NCI-H1092 (cell line): ENCODE measurements at places on chromosomes 2 and 18.

GRCh38 chr2:112836695-112837117 lies at the start of gene IL1B:
IL1B (minus strand) TSS chr2:112836779; CDS start chr2:112836229, 550 bp downstream.
- no peak for DNase-seq

GRCh38 chr2:172470958-172471922 lies 43.9 kb downstream of the ITGA6 start:
- no peak for DNase-seq

GRCh38 chr2:109164311-109164710 lies 35.3 kb downstream of the SH3RF3 start:
- DNase-seq, result no peak

DNA sequence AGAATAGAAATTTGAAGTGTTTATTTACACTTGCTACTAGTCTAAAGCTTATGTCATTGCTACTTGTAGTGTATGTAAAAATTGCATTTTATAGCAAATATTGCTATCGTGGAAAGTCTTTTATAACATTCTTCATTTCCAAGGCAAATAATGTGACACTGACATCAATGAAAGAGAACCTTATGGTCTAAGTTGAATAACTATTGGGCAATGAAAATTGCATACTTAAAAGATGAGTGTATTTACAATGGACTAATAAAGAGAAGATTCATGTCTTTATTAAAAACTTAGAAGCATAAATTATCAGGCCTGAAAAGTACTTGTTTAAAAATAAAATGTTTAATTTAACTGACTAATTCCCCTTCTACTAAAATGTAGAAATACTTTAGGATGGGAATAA lies 82.2 kb downstream of the LRP1B start:
- DNase-seq, result no peak

DNA sequence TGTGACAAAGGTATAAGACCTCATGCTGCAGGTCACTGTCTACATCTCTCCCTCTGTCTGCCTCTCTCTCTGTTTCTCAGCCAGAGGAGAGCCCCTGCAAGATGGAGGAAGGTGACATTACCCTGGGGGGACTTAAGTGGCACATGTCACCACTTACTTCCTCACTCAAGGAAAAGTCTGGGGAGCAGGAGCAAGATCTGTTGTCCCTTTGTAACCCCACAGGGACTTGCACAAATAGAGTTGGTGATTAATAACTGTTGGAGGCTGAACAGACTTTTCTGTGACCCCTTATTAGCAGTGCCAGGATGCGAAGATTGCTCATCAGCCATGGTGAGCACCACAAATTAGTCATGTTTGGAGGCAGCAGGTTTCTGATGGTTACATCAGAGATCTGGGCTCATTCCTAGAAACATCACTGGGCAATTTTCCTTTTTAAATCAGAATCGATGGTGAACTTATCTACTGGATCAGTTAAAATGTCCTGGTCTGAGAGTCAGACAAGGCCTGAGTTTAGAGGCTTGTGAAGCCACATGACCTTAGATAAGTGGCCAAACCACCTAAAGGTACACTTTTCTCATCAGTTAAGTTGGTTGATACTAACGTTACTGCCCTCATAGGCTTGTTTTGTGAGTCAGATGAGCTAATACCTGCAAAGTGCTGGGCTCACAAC lies 81.2 kb upstream of the LTBP1 start:
- no peak for DNase-seq

DNA sequence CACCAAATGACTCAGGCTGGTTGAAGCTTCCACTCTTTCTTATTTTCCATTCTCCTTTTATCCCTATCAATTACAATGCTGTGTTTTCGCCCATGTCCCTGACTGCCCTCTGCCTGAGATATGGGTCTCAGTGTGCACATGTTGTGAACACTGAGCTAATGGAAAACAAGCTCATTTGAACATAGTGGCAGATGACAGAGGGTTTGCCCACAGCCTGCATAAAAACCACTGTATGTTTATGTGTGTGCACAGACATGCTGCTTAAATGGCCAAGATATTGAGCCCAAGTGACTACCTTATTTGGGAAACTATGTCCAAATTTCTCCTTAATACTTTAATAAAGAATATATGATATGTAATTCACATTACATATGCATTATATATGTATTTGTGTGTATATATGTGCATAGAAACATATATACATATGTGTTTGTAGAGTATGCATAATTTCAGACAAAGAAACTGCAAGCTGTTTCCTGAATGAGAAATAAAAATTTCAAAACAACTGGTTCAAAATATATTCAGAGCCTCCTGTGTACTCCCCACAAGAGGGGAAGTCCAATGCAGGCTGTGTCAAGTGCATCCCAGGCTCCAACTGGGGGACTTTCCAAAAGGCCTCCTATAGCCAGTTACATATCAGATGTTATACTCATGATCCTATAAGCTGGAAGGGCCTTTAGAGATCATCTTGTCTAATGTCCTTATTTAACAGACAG lies 92.7 kb upstream of the CD302 start:
- DNase-seq, result no peak

DNA sequence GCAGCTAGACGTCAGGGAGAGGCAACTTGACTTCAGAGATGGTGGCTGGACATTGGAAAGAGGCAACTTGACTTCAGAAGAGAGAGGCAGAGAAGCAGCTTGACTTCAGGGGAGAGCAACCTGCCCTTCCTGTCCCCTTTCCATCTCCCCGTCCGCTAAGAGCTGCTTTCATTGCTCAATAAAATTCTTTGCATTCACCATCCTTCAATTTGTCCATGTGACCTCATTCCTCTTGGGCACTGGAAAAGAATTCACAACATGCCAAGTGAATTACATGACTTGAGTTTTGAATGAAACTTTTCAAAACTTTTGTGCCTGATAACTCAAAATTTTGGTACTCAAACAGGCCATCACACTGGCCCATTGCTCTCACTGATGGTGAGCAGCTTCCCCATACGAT lies 158.9 kb downstream of the DPP4 start:
- no peak for DNase-seq

DNA sequence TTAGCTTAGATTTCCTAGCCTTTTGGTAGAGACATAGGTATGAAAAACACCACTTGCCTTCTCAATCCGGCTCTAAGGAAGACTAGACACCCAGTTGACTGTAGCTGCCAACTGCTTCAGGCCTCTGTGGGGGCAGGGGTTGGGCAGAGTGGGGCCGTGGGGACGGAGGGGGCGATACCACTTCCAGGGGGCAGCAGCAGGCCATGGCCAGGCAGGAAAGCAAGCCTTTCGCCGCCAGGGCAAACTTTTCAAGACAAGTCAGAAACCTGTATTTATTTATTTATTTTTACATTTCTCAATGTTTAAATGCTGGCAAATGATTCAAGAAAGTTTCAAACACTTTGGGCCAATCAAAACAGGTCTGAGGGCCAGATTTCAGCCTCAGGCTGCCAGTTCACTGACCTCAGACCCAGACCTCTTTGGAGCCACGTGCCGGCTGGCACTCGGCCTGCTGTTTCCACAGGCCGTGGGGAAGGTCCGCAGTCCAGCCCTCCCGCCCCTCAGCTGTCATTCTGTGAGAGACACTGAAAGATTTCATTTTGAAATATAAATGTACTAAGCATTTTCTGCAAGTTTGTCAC lies 63.8 kb downstream of the MEX3C start:
- no peak for DNase-seq

DNA sequence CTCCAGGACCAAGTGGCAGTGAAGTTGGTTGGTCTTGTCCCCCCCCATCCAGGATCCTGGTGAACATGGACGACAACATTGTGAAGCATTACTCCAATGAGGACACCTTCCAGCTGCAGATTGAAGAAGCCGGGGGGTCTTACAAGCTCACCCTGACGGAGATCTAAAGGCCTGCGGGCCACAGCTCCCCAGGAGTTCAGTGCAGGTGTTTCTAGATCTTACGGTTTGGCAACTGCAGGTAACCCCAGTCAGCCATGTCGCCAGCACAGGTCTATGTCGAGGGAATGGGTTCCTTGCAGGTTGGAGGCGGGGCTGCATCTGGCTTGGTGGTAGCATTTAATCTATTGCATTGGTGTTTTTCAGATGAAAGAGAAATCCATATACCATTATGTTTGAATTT lies 42.8 kb upstream of the KLF11 start:
- DNase-seq, result no peak

DNA sequence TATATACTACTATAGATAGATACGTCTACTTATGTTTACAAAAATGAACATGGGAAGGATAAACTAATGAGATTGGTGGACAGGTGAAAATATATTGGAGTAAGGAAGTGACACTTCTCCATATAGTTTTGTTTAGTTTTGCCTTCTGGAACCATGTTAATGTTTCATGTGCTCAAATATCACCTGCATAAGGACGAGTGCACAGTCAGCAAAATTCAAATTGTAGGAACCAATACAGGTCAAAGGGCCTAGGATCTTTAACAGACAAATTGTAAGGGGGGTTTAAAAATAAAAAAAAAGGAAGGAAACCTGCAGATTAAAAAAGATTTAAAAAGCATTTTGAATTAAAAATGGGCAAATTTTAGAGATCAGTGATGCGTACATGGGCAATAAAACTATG lies 104.6 kb downstream of the CCBE1 start:
- DNase-seq, result no peak

DNA sequence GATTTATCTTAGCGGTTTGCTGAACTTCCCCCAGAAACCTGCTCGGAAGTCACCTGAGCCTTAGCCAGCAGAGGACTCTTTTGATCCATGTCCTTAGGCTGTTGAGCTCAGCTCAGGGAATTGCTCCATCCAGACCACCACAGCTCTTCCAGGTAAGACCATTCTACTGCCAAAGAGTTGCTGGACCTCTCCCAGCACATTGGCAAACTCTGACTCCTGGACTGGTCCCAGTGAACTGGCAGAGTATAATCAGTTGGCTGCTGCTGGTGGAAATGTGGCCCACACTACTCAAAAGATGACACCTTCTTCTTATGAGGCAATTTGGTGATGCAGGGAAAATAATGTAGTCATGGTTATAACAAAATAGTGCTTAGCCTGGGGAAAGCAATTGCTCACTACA lies 308.8 kb upstream of the FIGN start:
- no peak for DNase-seq

GRCh38 chr18:62919109-62919838 lies 203.9 kb downstream of the PHLPP1 start:
- DNase-seq, result no peak

- no peak for DNase-seq
Measured at GRCh38 chr18:4605212-4605611, 150.1 kb upstream of the DLGAP1 start.

- DNase-seq, result no peak
Measured at GRCh38 chr18:67553437-67553836, 36.9 kb upstream of the DSEL start.

- no peak for DNase-seq
Measured at GRCh38 chr2:62266433-62267038, 70.6 kb downstream of the B3GNT2 start.

- no peak for DNase-seq
Measured at GRCh38 chr2:75491129-75491753, 69.5 kb downstream of the EVA1A start.

DNA sequence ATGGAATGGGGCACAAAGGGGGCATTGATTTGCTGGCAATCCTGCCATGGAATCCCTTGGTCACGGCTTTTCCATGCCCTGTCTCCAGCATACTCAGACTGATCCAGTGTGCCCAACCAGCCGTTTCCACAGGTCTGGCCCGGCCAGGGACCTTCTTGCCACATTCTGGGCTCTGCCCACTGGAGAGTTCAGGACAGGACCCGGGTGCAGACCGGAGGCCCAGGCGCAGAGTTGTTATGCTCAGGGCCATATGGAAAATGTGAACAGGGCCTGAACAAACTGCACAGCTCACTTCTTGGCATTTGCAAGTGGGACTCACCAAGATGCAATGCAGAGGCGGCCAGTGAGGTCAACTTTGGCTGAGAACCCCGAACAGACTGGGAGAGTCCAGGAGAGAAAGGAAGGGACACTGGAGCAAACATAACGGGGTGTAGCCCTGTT lies 15.6 kb upstream of the ASAP2 start:
- no peak for DNase-seq

DNA sequence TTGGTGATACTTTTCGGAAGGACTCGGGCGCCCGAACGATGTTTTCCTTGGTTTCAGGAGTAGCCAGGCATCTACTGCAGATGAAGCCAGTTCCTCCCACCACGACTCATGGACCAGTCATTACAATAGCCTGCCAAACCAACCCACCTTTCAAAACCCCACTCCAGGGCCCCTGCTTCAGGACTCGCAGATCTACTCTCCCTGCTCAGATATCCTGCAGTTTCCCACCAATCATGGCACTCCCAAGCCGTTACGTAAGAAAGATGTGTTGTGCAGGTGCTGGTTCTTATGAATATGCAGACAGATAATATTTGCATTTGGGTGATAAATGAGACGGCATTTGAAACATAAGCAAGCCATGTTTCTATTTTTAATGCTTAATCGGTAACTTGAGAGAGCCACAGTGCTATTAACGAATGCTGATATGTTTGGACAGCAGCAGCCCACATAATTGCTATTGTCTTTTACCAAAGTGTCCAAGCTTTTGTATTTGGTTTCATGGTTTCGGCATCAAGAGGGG lies 3.5 kb upstream of the CYS1 start:
- no peak for DNase-seq

DNA sequence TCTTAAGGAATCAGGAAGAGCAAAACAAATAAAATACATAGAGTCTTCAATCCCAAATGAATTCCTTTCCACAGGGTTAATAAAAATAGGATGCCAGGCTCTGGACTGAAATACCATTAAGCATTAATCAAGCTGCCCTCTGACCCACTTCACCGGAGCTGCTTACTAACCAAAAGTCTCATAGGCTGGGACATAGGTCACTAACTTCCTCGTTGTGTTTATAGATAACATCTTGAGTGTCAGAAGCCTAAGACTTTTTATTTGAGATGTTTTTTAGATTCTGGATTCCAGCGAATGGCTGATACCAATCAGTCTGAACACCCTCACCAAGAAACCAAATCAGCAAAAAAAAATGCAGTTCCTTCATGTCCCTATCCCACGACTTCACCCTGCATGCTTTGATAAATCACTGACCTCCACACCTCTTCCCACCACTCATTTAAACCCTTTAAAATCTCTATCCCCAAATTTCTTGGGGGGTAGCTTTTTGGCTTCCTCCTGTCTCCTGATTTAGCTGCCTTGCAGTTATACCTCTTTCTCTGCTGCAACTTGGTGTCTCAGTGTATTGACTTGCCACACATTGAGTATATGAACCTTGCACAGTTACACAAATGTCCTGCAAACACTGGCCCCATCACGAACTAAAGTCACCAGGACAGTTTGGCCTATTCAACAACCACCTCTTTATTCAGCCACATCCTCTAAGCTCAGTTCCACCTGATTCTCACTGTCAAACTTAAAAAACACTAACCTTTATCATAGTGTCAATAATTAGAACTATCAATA lies 399.3 kb downstream of the METTL4 start:
- DNase-seq, result no peak

- DNase-seq, result no peak
Measured at GRCh38 chr2:61785583-61785982, 68.3 kb downstream of the FAM161A start.
